ENCODE measurements at places on chromosomes 13 and 19.

- peak; percentile 87 for DNase-seq
These were observed 1.9 kb downstream of the GNG8 start for GRCh38 chr19:46634045-46634655.

DNA sequence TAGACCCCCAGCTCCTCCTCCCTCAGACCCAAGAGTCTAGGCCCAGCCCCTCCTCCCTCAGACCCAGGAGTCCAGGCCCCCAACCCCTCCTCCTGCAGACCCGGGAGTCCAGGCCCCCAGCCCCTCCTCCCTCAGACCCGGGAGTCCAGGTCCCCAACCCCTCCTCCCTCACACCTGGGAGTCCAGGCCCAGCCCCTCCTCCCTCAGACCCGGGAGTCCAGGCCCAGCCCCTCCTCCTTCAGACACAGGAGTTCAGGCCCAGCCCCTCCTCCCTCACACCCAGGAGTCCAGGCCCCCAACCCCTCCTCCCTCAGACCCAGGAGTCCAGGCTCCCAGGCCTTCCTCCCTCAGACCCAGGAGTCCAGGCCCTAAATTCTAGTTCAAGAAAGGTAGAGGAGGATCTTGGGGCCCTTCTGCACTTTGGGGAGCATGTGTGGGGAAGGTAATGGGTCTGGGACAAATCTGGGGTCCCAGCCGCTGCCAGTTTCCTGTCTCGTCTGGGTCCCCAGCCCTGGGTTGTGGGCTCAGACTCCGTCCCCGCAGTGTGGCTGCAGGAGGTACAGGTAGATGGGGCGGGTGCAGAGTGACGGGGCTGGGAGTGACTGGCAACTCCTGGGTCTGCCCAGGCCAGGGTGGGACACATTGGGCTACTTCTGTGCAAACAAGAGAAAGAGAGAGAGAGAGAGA, 3.2 kb upstream of the TMEM190 start:
- DNase-seq: no peak

- DNase-seq: no peak
These were observed 1396.1 kb upstream of the MIR17HG start for GRCh38 chr13:89951341-89951740.

DNA sequence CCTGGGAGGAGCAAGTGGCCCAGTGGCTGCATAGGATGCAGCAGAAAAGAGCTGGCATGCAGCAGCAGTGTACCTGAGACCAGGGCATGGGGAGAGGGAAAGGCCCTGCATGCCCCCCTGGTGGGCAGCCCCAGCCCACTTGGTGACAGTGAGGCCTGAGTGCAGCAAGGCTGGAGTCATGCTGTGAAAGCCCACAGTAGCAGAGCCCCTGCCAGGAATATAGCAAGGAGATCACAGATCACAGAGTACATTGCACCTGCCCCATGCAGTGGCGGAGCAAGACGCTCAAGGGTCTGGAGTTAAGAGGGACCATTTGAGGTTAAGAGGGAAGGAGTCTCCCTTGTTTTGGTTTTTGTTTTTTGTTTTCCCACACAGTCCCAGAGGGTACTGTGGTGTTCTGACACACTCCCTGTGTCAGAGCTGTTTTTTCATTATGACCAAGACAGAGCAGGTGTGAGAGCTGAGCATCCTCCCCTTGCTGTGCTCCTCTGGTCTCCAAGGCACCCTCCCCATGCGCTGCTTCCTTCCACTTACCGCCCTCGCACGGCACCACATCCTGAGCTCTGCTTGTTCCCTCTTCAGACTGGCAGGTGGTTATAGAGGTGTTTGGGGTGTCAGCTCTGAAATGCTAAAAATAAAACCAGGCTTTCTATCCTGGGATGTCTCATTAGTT, 85.0 kb upstream of the UBL3 start:
- DNase-seq: no peak

DNA sequence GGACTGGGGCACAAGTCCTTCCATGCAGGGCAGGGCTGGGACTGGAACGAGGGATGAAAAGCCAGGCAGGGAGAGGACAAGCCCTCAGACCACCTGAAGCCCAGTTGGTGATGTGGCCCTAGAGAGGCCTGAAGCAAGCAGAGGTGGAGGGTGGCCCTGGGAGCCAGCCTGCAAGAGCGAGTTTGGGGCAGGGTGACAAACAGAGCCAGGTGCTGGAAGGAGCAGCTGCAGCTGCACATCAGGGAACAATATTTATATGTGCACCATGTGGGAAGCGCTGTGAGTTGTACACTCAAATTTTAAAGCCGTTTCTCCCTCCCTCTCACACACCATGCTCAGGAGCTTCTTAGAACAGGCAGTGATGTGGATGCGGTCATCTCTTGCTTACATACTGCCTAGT, 67.8 kb downstream of the FGF9 start:
- no peak for DNase-seq

DNA sequence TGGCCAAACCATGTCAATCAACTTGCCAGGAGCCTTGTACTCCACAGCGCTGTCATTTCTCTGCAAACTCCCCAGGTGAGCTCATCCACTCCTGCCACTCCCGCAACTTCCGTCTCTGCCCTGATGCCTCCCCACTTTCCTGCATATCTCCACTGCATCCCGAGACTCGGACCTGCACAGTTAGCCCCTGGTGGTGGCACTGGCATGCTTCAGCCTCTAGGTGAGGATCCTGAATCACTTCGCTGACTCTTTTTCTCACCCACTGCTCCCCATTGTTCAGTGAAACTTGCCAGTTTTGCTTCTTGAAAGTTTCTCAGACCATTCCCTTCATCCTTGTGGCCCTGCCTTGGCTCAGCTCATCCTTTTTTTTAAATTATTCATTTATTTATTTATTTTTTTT, 3.4 kb upstream of the CTU1 start:
- no peak for DNase-seq

DNA sequence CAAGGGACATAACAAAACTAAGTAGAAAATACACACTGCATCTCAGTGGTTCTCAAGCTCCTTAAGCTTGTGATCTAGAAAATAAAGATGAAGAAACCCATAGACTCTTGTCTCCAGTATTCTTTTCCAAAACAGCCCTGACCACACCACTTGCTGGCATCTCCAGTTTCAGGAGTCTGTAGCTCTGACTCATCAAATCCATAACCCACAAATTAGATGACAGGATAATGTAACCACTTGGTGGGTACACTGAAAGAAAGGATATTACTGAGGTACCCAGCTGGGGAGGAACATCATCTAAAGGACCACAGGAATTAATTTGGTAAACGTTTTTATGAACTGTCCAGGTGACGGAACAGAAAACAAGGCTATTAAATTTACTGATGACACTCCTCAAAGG, 214.7 kb downstream of the VWA8 start:
- peak; percentile 76 for DNase-seq

- DNase-seq: peak; percentile 97
These were observed 18.5 kb downstream of the POU2F2 start for GRCh38 chr19:42113641-42114348.

DNA sequence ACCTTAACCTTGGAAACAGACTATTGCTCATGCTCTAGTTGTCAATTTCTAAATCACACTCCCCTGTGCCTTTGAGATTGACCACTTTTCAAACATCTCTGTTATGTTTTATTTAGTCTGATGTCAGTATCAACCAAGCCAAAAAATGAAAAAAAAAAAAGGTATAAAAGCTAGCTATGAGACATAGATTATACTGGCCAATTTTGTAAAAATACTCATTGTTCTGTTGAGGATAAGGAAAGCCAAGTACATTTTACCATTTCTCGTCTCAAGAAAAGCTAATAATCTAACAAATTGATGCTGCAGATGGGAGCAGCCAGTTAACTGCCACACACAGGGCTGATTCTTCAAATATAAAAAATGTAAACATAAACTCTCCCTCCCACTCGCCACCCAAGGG, 572.6 kb upstream of the KLF12 start:
- DNase-seq: no peak

DNA sequence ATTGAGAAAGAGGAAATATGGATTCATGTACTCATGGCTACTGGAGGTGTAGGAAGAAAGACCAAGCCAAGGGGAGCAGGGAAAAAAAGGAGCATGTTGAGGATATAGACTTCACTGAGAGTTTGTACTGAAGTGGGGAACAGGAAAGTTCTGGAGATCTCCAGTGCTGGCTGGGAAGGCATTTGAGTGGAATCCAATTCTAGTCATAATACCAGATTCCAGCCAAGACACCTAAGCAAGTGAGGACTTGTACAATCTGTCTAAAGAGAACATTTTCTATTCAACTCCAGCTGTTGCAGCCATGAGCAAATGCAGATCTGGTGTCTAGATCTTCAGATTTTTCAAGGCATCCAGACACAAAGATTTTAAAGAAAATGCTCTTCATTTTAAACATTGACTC, 412.5 kb downstream of the OXGR1 start:
- DNase-seq: no peak

- peak; percentile 68 for DNase-seq
These were observed 608 bp downstream of the MYADM start for GRCh38 chr19:53868091-53868891.

GRCh38 chr13:99067159-99067985, 89.5 kb upstream of the DOCK9 start:
- peak; percentile 81 for DNase-seq

- DNase-seq: no peak
These were observed 96.4 kb downstream of the RBM26 start for GRCh38 chr13:79309690-79310089.

GRCh38 chr13:45751885-45752284, 49.8 kb downstream of the CBY2 start:
- no peak for DNase-seq

- peak; percentile 39 for DNase-seq
These were observed 1.9 kb downstream of the KCTD12 start for GRCh38 chr13:76884186-76884906.

DNA sequence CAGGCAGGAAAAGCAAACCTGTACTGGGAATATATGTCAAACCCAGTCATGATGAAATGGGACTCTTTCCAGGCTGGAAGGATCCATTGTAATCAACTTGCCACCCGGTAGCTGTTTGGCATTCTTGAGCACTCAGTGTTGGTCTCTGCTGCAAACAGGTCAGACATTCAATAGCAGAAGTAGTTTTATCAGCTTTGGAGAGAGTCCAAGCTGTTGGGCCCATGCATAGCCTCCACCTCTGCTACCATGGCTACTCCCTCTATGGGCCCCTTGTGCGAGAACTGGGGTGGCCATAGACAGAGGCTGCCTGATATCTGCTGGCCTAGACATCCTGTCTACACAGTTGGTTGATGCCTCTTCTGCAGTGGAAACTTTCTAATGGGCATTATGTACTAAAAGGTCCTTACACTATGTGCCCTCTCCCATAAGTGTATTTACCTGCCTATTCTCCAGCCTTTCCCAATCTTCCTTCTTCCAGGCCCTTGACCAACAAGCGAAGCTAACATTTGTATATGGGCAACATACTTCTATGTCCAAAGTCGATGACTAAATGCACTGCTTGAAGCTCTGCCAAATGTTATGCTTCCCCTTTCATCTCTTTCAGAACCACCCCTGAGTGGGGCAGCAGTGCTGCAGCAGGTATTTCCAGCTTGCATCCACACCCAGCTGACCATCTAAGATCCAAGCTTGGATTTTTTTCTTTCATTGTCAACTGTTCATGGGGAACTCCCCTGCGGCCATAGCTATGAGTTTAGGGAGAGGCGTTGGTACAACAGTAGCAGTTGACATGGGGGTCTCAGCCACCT, 5.3 kb upstream of the RNF6 start:
- DNase-seq: no peak

DNA sequence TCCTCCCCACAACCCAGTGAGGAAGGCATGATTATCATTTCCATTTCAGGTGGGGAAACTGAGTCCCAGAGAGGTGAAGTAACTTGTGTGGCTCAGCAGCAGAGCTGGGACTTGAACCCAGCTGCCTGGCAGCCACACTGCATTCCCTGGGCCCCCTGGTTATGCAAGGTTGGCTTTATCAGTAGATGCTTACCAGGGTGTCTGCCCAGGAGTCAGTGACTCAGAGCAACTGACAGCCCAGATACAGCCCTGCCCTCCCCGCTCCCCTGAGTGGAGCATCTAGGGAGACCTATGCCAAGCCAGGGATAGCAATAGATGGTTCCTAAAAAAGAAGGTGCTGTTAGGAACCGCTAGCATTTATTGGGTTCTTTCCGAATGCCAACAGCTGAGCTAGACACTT, 5.9 kb downstream of the IGLON5 start:
- DNase-seq: no peak

- DNase-seq: no peak
These were observed 36.3 kb upstream of the ZNF724 start for GRCh38 chr19:23286477-23286876.

GRCh38 chr13:82344867-82345266, 1537.4 kb downstream of the SLITRK1 start:
- DNase-seq: no peak

DNA sequence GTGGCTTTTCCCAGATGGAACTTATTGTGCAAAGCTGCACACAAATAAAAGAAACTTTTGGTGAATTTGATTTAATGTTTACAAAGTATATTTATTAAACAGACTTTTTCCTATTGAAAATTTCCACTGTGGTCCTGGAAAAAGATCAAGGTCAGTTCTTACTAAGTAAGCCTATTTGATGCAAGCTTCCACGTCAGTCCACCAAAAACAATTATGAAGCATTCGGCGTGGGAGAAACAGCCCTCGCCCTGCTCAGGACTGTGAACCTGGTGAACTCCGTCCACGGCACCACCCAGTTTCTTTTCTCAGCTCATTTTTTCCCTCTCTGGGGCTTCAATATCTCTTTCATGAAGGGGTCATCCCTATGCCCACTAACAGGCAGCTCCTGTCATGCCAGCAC, 149.8 kb downstream of the EFNB2 start:
- DNase-seq: no peak

GRCh38 chr19:18543814-18544475, 572 bp upstream of the FKBP8 start:
- peak; percentile 66 for DNase-seq

GRCh38 chr19:1284293-1284978, 1.2 kb upstream of the EFNA2 start:
- no peak for DNase-seq

DNA sequence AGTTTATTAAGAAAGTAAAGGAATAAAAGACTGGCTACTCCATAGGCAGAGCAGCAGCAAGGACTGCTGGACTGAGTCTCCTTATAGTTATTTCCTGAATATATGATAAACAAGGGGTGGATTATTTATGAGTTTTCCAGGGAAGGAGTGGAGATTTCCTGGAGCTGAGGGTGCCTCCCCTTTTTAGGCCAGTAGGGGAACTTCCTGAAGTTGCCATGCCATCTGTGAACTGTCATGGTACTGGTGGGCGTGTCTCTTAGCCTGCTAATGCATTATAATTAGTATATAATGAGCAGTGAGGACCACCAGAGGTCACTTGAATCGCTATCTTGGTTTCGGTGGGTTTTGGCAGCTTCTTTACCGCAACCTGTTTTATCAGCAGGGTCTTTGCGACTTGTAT, 13.5 kb downstream of the ZSCAN5A start:
- DNase-seq: no peak

- no peak for DNase-seq
These were observed 116.5 kb upstream of the VSTM2B start for GRCh38 chr19:29409076-29409862.

GRCh38 chr13:99657848-99658260, 156.6 kb downstream of the TM9SF2 start:
- peak; percentile 26 for DNase-seq

GRCh38 chr13:100156788-100157187, 67.9 kb downstream of the PCCA start:
- no peak for DNase-seq

Data from fibroblast of skin of right quadriceps (primary cell).